ENCODE measurements at places on chromosomes 1 and 21.
A peak's percentile ranks its signal among the peaks of the same experiment; 100 is the strongest.

DNA sequence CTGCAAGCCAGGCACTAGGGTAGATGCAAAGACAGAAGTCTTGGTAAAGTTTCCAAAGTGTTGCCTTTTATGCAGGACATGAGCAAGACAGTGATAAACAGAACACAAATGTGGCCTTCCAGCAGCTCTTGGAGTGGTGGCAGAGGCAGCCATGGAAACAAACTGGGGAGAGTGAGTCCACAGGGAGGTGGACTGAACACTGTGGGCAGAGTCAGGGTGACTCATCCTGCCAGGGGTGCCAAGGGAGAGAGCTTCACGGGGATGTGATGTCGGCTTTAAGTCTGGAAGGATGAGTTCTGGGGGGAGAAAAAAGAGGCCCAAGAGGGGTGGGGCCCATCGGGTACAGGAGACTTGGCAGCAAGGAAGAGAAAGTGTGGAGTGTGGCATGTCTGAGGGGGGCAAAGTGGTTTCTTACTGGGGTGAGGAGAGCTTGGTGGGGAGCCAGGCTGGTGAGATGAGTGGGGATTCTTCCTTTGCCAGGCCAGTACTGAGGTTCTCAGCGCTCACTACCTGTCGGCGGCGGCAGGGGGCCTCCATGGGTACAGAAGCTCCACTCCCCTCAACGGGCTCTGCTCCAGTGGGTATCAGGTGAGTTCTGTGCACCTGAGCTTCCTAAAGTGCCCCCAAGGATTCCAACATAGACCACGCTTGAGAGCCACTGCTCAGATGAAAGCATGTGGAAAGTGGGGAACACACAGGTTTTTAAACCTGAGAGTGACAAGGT is 41.8 kb downstream of the KIAA0040 start:
- no peak for DNase-seq

DNA sequence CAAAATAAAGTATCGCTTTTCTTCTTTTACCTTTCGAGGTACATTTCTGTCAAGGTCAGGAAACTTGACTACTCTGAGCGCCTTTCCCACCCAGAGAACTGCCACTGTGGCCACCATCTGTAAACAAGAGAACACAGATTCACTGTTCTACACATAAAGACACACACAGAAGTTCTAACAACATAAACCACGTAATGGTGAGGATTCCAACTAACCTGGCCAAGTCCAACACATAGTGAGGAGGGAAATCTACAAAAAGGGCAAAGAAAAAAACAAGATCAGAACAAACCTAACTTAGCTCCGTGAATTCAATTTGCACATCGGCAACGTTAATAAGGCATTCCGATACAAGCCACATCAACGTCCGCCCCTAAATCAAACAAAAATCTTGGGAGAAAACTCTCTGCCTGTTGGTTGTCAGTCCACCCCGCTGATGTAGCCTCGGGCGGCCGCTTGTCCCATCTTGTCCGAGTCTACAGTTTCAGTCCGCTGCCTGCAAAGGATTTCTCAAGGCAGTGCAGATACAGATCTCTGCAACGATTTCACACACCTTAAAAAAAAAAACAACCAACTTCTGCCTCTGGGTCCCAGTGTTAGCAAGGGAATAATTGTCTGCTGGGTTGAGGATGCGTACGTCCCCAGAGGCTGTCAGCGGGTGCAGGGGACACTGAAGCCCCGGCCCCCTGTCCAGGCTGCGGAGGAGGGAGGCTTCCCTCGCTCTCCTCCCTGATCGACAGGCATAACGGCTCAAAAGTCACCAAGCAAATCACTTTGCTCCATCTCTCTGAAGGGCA is 1.0 kb downstream of the SLC35D1 start:
- peak; percentile 63 for DNase-seq

- DNase-seq: no peak
These were observed 100.1 kb upstream of the JUN start for GRCh38 chr1:58883888-58884482.

GRCh38 chr1:230266456-230266855 is 159.7 kb downstream of the PGBD5 start:
- no peak for DNase-seq

- DNase-seq: no peak
These were observed 159.8 kb upstream of the USP24 start for GRCh38 chr1:55374801-55375616.

- no peak for DNase-seq
These were observed 100.3 kb upstream of the DPYD start for GRCh38 chr1:98021126-98021525.

DNA sequence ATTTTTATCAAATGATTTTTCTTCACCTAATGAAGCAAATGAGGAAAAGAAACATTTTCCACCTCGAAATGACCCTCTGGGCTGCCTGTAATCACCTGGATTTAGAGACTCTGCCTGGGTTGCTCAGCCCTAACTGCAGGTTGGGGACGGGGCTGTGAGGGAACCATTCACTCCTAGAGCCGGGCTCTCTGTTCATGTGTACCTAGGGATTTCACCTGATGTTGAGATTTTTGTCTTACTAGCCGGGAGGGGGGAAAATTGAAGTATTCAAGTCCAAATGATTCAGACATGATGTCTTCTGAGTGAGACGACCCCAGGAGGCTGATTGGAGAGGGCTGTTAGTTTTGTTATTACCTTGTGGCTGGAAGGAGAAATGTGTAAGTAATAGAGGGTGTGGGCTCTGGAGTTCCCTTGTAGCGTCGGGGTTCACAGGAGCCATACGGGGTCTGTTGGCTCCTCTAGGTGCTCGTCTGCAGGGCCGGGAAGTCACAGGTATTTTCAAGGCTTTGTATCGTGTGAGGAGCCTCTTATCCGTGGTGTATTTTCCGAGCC is 42.3 kb upstream of the PWP2 start:
- no peak for DNase-seq

GRCh38 chr1:212201461-212201860 is 83.7 kb upstream of the PPP2R5A start:
- DNase-seq: no peak

DNA sequence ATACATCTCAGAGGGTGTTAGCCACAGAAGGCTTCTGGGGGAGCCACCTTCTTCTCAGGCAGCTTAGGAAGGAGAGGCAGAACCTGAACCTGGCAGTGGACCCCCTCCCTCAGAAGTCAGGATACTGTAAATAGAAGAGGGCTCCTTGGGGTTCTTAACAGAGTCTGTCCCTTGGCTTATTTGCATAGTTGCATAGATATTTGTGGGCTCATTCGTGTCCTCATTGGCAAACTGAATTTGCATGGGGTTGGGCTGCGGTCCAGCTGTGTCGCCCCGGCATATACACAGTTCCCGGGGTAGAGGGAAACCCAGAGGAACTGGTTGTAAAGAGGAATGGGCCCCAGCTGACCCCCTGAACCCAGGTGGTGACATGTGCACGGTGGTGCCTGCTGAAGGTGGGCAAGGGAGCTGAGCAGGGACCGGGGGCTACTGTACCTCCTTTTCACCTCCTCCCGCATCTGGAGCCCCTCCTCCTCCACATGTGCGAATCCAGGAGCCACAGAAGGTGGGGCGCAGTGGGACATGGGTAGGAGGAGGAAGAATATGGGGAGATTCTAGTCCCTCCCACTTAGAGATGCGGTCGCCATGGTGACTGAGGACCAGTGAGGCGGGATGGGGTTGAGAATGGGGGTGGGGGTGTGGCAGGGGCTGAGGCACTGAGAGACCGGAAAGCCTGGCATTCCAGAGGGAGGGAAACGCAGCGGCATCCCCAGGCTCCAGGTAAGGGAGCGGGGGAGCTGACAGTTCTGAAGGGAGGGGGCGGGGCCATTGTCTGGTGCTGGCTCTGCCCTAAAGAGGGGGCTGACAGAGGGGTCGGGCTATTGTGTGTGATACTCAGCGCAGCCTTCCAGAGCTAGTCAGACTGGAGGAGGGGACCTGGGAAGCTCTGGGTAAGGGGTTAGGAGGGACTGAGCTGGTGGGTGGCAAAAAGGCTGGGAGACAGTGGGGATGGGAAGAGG is 3.7 kb upstream of the SEMA4A start:
- DNase-seq: peak; percentile 92

- no peak for DNase-seq
These were observed 12.7 kb downstream of the CDCA8 start for GRCh38 chr1:37704966-37705365.

GRCh38 chr1:113928187-113928930 is 765 bp upstream of the HIPK1 start:
- peak; percentile 79 for DNase-seq

DNA sequence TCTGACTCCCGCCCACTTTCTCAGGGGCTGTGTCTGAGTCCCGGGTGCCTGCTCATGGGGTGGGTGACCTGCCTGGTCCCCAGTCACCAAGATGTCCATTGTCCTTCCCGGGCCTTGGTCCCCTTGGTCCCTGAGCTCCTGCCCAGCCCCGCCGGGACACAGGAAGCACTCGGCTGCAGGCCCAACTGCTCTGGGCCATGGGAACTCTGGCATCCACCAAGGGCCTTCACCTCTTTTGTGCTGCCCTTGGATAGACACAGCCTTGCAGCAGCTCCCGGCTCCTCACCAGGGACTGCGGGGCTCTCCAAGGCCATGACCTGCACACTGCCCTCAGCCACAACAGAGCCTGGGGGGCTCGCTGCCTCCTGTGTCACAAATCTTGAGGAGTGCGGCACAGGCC is 22.1 kb upstream of the MX1 start:
- DNase-seq: peak; percentile 29

- DNase-seq: no peak
These were observed 18.0 kb downstream of the ACP6 start for GRCh38 chr1:147652306-147652705.

- DNase-seq: no peak
These were observed 490.4 kb downstream of the PTPRC start for GRCh38 chr1:199129247-199129646.

DNA sequence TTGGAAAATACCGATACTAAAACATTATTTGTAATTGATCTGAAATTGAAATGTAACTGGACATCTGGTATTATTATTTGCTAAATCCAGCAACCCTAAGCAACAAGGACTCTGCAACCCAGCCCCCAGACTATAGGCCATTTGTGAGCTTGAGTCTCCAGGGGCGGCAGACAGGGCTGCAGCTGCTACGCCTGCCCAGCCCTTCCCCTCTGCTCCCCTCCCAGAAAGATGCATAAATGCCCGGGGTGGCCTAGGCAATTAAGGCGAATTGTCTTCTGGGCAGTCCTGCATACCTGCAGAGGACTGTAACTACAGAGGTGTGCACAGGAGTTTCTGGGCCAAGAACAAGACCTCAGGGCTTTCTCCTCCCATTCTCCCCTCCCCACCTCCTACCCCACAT is 41.2 kb upstream of the LBR start:
- DNase-seq: no peak

- no peak for DNase-seq
These were observed 79.9 kb upstream of the GPR52 start for GRCh38 chr1:174367892-174368291.

DNA sequence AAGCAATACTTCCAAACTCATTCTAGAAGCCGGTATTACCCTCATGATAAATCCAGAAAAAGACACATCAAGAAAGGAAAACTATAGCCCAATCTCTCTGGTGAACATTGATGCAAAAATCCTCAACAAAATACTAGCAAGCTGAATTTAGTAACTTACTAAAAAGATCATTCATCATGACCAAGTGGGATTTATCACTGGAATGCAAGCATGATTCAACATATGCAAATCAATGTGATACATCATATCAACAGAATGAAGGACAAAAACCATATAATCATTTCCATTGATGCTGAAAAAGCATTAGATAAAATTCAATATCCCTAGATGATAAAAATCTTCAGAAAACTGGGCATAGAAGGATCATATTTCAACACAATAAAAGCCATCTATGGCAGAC is 402.9 kb downstream of the TGFB2 start:
- DNase-seq: no peak

DNA sequence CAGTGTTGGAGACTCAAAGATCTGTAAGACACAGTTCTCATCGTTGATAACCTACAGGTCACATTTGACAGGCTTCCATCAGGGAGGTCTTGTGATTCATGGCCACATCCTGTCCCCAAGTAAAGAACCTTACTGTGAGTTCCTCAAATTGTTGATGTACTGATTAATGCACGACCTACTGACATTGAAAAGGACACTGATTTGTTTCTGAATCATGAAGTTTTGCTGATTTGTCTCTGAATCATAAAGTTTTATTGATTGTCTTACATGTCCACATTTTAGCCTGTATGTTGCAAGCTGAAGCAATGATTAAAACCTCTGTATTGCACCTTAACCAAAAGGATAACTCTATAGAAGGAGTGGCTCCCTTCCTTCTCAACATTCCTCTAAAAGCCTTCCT is 476.3 kb upstream of the RUNX1 start:
- no peak for DNase-seq

DNA sequence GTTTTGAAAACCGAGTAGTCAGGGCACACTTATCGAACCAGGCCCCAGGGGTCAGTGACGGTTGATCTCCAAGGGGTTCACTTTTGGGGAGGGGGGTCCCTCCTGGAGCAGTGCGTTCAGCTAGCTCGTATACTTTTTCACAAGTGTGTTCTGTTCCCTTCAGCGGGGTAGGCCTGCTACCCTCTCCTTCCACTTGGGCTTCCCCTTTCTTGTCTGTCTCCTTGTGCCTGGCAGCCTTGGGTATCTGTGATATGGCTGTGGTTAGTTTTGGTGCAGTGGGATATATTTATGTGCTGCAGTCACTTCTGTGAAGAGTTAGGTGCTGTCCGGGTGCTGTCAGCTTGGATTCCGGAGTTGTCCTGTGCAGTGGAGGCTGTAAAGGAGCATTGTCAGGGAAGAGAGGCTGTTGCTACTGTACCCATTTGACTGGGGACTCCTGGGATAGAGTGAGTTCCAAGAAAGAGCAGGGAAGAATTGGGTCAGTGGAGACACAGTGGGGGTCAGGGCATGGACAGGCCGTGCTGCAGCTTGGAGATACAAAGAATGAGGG is 29.7 kb downstream of the ADARB1 start:
- no peak for DNase-seq

- DNase-seq: no peak
These were observed 4.2 kb downstream of the SPOCD1 start for GRCh38 chr1:31811605-31812004.

- DNase-seq: no peak
These were observed 66.6 kb downstream of the MTR start for GRCh38 chr1:236861560-236862218.

DNA sequence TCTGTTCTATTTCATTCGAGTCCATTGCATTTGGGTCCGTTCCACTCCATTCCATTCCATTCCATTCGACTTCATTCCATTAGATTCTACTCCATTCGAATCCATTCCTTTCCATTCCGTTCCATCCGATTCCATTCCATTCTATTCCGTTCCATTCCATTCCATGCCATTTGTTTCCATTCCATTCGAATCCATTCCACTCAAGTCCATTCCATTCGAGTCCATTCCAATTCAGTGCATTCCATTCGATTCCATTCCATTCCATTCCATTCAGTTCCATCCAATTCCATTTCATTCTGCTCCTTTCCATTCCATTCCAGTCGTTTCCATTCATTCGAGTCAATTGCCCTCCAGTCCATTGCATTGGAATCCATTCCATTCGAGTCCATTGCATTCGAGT is 2603.7 kb upstream of the TPTE start:
- DNase-seq: no peak
